Dorsolateral prefrontal cortex (tissue), 122 donors: ENCODE measurements at places on chromosomes 2 and 18.

DNA sequence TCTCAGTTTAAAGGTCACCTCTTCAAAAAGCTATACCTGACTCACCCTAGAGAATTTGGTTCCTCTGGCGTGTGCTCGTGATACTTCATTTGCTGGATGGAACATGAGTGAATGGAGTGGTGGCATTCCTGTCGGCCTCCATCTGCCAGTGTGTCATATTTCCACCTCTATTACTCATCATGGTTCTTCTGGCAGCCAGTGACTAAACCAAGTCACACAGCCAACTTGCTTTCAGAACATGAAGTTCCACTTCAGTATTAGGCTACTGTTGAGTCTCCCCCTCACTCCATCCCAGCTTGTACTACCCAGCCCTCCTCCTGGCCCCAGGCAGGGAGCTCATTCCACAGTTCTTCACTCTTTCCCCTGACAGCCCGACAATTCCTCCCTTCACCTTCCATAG lies 169.8 kb downstream of the MREG start:
- DNase-seq, result no peak

DNA sequence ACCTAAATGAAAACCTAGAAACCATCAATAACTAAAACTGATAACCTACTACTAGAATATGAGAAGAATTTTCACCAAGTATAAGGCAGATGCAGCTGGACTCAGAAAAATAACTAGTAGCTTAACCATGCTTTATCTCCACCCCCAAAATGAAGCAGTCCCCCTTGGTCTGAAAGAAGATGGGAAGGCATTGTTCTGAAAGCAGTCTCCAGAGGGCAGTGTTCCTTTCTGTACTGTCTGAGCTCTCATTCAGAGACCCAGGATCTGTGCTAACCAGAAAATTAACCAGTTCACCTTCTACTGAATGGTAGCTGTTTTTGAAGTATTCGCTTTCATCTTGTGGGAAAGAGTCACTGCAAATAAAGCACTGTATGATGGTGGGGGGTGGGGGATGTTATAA lies 273.0 kb downstream of the PDE11A start:
- DNase-seq, result no peak

DNA sequence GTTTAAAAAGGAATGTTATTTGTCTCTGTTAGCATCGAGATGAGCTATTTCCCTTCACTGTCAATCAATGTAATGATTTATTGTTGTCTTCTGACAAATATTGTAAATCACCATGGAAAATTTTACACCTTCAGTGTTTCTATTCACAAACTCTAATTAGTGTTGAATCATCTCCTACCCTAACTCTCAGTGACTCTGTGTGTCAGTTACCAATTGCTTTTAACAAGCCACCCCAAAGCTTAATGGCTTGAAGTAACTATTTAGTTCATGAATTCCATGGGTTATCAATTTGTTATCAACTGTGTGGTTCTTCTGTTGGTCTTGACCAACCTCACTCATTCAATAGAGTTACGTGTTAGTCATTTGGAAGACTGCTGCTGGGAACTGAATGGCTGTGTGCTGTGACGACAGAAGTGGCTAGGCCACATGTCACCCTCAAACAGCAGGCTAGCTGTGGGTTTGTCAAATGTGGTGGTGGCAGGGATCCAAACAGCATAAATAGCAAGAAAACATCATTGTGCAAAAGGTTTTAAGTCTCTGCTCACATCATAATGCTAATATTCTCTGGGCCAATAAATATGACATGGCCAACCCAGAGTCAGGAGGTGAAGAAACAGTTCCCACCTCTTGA lies 910.8 kb upstream of the CDH2 start:
- no peak for DNase-seq

DNA sequence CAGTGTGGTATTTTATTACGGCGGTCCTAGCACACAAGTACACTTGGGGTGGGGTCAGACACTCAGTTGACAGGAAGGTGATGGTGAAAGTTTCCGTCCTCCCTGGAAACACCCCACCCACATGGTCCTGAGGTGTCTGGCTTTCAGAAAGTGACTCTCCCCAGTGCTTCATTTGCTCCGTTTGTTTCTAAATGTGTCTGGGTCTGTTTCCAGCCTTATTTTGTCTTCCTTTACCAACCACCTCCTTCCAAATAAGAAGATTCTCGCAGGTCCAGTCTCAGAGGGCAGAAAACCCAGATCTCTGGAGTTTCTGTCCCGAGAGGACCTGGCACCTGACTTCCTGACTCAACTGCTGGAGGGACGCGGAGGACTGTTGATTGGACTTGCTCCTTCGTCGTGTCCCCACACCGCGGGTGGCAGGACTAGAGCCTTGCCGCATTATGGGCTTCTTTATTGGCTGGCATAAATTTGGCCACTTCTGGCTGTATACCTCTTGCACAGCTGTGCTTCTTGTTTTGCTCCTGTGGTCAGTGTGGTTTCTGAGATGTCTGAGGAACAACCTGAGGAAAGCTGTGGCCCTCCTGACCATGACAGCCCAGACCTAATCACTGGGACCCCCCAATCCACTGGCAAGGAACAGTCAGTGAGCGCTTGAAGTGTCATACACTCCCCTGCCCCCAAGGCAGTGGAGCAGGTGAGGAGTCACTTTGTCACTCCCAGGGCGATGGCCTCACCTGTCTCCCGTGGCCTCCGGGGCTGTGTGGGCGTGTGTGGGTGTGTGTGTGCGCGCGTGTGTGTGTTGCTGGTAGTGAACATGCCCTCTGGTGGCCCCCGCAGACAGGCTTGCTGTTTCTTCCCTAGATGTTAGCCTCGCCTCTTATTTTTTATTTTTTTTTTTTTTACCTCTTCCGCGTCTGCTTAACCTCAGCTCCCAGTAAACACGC lies 45.6 kb downstream of the MEX3C start:
- no peak for DNase-seq

GRCh38 chr2:64492272-64492671 lies 31.9 kb upstream of the AFTPH start:
- no peak for DNase-seq

DNA sequence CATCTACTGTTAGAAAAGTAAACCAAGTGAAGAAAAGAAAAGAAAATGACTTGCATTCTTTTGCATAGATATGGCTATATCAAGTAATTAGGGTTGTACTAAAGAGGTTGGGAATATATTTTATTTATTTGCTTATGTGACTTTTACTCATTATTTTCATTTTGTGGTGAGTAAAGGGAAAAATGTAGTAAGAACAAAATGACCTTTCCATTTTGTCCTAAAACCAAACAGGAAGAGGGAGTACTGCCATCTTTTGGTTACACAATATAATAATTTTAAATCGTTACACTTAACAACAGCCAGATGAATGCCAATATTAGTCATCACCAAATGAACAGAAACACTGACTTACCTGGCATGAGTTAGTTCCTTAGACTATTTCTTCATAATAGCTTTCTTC lies 47.3 kb upstream of the NDUFV2 start:
- DNase-seq, result no peak

- DNase-seq, result no peak
Measured at GRCh38 chr2:33704406-33704855, 105.3 kb upstream of the FAM98A start.

GRCh38 chr2:214226061-214226460 lies 184.8 kb upstream of the VWC2L start:
- DNase-seq, result no peak

DNA sequence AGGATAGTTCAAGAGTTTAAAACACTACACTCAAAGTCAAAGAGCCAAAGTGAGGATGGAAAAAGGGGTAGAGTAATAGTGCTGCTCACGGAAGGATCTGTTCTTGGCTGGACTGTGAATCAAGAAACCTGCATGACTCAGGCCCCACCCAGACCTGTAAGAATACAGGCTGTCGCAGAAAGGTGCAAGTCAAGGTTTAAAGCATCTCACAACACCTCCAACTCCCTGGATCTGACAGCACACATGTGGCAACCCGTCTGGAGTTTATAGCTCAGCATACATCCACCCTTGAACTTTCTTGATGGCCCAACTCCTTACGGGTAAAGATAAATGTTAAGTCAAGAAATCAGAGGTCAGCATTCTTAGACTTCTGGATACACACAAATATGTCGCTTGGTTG lies 6.3 kb downstream of the KIAA2012 start:
- no peak for DNase-seq

DNA sequence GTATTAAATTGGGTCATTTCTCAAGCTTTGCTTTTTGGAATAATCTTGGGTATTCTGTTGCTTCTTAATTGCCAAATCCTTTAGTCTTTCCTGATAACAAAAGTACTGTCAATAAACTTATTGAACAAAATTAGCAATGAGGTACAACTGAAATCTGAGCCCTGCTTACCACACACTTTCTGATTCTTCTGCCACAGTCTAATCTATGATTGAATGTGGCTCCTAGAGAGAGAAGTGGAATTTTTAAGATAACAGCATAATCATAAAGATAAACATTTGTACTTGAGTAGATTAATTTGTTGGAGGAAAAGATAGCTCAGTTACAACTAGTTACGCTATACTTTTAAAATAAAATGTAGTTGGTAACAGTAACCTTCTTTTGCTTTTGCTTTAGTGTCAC lies 354.8 kb downstream of the CELF4 start:
- no peak for DNase-seq

GRCh38 chr2:101410746-101411145 lies 23.4 kb upstream of the CREG2 start:
- DNase-seq, result no peak

DNA sequence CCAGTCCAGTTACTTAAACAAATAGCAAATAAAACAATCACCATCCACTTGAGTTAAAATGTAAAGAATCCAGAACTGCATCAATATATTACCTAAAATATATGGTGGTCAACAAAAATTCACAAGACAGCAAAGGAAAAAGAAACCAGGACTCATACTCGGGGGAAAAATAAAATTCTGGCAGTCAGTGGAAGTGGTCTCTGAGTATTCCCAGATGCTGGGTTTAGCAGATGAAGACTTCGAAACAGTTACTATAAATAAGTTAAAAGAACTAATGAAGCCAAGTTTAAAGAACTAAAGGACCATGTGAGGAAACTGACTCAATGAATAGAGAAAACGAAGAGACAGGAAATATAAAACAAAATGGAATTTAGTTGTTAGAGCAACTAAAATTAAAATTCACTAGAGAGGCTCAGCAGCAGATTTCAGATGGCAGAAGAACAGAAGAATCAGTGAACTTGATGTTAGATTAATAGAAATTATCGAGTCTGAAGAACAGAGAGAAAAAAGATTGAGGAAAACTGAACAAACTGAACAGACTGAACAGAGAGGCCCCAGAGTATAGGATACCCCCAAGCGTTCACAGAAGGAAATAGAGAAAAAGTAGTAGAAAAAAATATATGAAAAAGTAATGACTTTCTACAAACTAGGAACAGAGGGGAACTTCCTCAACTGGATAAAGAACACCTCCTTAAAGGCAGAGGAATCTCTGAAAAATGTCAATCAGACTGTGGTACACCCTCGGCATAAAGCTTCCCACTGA lies 27.9 kb downstream of the MGAT4A start:
- DNase-seq, result no peak

DNA sequence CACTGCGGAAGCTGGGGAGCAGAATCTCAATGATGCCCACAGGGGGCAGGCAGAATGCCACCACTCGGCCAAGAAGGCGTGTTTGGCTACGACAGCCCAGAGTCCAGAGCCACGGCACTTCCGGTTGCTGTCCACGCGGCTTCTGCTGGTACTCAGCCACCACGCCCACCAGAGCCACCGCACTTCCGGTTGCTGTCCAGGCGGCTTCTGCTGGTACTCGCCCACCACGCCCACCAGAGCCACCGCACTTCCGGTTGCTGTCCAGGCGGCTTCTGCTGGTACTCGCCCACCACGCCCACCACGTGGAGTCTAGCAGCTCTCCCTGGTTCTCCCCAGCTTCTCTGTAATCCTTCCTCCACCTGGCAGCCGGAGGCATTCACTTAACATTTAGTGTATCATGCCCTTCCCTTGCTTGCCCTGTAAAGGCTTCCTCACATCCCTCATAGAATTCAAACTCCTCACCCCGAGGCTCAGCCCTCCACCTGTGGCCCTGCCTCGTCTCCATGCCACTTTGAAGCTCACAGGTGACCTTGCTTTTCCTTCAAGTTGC lies 40.1 kb upstream of the APCDD1 start:
- DNase-seq, result no peak

DNA sequence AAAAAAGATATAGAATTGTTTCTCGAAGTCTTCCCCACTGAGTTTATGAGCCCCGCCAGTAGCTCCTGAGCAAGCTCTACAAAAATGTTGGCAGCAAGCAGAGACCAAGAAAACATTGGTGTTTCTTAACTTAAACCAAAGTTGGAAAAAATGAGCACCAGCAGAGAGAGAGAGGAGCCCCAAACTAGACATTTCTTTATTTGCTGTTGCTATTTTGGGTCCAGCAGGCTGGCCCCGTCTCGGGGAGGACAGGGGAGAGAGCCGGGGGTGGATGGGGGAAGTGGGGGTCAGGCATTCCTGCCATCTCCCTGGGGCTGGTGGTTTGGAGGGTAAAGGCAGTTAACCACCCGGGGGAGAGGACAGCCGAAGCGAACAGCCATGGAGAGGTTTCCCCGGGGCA lies 113.0 kb downstream of the DYSF start:
- DNase-seq, result no peak

DNA sequence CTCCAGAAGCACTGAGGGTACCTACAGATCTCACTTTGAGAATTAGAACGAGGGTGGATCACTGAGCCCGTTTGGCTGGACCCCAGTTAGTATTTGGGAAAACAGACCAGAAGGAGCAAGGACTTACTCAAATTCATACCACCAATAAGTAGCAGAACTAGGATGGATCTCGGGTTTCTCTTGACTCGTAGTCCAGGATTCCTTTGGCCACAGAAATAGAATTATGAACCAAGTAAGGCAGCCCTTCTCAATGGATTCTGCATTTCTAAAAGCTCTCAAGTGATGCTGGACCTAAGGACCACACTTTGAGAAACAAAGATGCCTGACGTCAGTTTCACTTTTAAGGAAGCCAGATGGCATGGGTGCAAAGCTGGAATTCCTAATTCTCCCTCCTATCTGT lies 153.0 kb downstream of the KLHL29 start:
- DNase-seq, result no peak

DNA sequence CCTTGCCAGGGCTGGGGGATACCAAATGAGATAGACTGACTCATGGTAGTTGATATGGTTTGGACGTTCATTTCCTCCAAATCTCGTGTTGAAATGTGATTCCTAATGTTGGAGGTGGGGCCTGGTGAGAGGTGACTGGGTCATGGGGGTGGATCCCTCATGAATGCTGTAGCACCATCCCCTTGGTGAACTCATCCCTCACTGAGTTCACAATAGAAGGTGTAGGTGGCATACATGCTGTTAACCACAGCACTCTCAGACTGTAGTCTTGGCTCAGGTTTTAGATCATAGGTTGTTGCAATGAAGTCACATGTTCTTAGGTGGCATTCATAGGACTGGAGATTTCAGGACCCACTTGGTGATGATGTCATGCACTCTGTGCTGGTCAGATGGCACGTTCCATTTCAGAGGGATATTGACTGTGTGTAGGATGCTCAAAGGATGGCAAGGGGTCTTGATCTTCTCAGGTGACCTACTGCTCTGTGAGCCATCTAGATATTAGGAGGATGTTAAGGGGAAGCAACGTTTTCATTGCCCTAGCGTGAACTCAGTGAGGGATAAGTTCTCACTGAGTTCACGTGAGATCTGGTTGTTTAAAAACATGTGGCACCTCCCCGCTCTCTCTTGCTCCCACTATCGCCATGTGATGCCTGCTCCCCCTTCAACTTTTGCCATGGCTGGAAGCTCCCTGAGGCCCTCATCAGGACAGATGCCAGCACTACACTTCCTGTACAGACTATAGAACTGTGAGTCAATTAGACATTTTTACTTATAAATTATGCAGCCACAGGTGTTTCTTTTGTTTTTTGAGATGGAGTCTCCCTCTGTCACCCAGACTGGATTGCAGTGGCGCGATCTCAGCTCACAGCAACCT lies 73.8 kb upstream of the ACAA2 start:
- no peak for DNase-seq
